ENCODE measurements at places on chromosomes 4 and X.

DNA sequence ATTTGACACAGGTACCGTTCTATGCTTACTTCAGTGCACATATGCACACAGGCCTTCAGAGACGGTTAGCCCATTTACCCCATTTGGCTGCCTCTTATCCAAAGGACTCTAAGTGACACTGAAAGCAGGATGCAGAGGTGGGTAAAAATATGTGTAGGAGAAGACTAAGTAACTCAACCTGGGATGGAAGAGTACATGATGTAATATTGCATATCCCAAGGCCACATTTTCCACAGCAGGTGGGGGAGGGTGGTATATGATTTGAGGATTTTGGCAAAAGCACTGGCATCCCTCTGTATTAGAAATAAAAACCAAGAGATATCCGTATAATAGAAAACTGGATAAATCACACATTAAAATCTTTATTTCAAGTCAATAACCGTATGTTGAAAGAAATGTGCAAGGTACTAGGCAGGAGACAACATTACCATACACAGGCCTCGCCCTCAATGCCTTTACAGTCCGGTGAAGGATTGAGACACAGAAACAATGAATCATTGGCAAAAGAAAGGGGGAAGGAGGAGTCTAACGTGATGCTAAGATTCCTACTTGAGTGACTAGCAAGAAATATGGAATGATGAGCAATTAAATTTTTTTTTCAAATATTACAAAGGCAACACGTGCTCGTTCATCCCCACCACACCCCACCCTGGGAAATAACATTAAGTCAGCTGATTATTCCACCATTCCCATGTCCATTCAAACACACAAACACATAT is 161.0 kb upstream of the RASGEF1B start:
- DNase-seq = no peak

GRCh38 chr4:57373991-57374390 is 263.8 kb upstream of the IGFBP7 start:
- no peak for DNase-seq

DNA sequence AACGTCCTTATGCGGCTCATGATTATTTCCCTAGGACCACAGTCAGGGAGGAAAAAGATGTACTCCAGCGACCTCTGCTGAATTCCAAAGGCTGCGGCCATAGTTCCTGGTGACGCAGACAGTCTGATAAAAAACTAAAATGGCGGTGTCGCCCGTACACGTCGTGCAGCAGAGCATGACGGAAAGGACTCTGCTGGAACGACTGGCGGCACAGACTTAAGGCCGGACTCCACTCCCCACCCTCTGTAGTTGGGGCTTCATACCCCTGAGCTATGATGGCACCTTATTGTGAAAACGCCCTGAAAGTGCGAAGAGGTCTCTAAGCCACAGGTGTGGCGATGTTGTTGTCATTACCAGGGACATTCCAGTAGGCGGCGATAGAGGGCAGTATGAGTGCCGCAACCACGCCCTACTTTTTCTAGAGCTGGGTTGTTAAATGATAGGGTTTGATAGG is 90.0 kb upstream of the EDA2R start:
- DNase-seq = peak; percentile 48

- no peak for DNase-seq
Observed at GRCh38 chr4:21134994-21135393, 434.7 kb downstream of the PACRGL start.

GRCh38 chr4:48898733-48899431 is 7.7 kb downstream of the OCIAD2 start:
- no peak for DNase-seq

GRCh38 chr4:15765910-15766697 is 12.0 kb upstream of the CD38 start:
- no peak for DNase-seq

- no peak for DNase-seq
Observed at GRCh38 chr4:23839279-23839678, 50.6 kb downstream of the PPARGC1A start.
